ENCODE measurements at places on chromosomes 7 and 10. TPM values are rescaled to one million over a fixed set of nuclear protein-coding genes. Genes with fewer than 3 reads are reported as not detected.

Gene PAPOLB
- not detected for polyA plus RNA-seq

Gene EPHA1
- 0.80 TPM for polyA plus RNA-seq

Gene CSTF2T
- 7.6 TPM for polyA plus RNA-seq

Gene MYO1G
- 0.14 TPM for polyA plus RNA-seq

Gene ACTL6B
- polyA plus RNA-seq: not detected

Gene TRPV5
- polyA plus RNA-seq: not detected

Gene SLC26A5
- polyA plus RNA-seq: not detected

Gene GRM3
- not detected for polyA plus RNA-seq

Gene FEZF1
- not detected for polyA plus RNA-seq

Measured in GM23248 (cell line).